ENCODE measurements at places on chromosomes 2 and 18.

DNA sequence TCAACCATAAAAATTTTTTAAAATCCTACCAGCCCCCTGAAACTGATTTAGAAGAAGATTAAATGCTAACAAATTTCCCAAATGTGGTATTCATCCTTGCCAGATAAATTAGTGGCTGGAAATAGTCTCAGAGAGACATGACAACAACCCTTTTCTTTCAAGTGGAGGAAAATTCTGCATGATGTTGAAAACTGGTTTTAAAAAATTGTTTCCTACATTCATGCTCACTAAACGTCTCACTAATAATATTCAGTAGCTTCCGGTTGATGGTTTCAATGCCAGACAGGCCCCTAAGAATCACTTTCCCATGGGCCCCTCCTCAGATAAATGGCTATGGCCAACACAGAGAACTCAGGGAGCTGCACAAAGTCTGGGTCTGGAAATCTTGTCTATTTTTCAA lies 43.2 kb downstream of the NCKAP5 start:
- H3K36me3 ChIP-seq: no peaks in the 10 kb centered on the region
- H3K4me3 ChIP-seq: no peak overlapping the region
- H3K4me1 ChIP-seq: peaks cover 10% of the 10 kb centered on the region
- no peak overlapping the region for H3K27ac ChIP-seq
- no peak for DNase-seq

DNA sequence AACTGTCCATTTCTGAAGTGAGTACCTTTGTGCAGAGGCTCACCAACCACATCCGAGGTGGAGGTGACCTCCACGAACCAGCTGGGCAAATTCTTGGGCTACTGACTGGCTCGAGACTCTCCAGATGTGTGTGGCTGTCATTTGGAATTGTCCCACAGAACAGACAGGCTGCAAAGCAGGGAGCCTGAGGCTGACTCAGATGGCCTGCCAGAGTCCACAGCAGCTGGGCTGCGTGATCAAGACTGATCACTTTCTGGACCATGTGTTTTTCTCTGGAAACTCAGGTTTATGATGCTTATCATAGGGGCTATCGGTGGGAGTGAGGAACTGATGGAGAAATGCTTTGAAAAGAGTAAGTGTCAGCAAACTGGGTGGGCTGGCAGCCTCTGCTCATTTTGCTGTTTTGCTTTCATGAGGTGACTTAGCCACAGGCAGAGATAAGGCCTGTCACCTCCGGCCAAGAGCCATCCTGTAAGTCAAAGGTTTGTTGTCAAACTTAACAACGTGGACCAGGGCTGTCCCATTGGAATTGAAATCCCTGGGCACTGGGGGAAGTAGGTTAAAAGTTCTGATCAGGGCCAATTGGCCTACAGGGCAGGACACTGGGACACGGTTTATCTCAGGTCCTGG lies 120.4 kb downstream of the LIPG start:
- no peak overlapping the region for H3K4me3 ChIP-seq
- H3K36me3 ChIP-seq: no peaks in the 10 kb centered on the region
- H3K4me1 ChIP-seq: no peaks in the 10 kb centered on the region
- H3K27me3 ChIP-seq: no peaks in the 10 kb centered on the region
- H3K27ac ChIP-seq: no peak overlapping the region

DNA sequence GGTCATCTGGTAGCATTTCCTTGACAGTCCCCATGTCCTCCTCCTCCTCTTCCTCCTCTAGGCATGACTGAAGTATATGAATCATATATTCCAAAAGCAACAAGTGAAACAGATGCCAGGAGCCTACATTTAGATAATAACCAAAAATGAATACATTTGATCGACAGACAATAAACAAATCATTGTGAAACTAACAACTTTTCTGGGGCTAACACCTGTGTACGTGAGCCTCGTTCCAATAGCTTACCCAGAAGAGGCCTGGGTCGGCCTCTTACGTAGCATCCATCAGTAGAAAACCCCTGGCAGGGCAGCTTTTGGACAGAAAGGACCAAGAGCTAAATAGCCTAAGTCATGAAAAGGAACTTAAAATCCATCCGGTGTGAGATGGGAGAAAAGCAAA lies 15.3 kb upstream of the CREG2 start:
- H3K4me3 ChIP-seq: no peak overlapping the region
- H3K27ac ChIP-seq: no peak overlapping the region
- H3K36me3 ChIP-seq: no peaks in the 10 kb centered on the region

GRCh38 chr2:66845307-66845706 lies 410.4 kb downstream of the MEIS1 start:
- H3K36me3 ChIP-seq: no peaks in the 10 kb centered on the region
- H3K27ac ChIP-seq: no peak overlapping the region
- no peak for DNase-seq

- H3K27ac ChIP-seq: no peak overlapping the region
- peaks cover 11% of the 10 kb centered on the region for H3K4me1 ChIP-seq
- H3K4me3 ChIP-seq: no peak overlapping the region
- no peaks in the 10 kb centered on the region for H3K27me3 ChIP-seq
- no peak for DNase-seq
- H3K36me3 ChIP-seq: no peaks in the 10 kb centered on the region
Measured at GRCh38 chr2:136131484-136131960, 13.6 kb upstream of the CXCR4 start.

GRCh38 chr2:183264890-183265535 lies 140.8 kb downstream of the NUP35 start:
- DNase-seq: no peak
- H3K4me1 ChIP-seq: no peaks in the 10 kb centered on the region
- no peaks in the 10 kb centered on the region for H3K27me3 ChIP-seq
- no peak overlapping the region for H3K4me3 ChIP-seq
- H3K36me3 ChIP-seq: no peaks in the 10 kb centered on the region

- peak; percentile 67 for DNase-seq
- H3K27me3 ChIP-seq: no peaks in the 10 kb centered on the region
Measured at GRCh38 chr2:158489366-158490112, 32.8 kb downstream of the PKP4 start.

GRCh38 chr18:7924616-7925015 lies 357.5 kb downstream of the PTPRM start:
- no peaks in the 10 kb centered on the region for H3K27me3 ChIP-seq
- no peak overlapping the region for H3K27ac ChIP-seq
- H3K4me1 ChIP-seq: no peaks in the 10 kb centered on the region
- no peak overlapping the region for H3K4me3 ChIP-seq
- DNase-seq: no peak

DNA sequence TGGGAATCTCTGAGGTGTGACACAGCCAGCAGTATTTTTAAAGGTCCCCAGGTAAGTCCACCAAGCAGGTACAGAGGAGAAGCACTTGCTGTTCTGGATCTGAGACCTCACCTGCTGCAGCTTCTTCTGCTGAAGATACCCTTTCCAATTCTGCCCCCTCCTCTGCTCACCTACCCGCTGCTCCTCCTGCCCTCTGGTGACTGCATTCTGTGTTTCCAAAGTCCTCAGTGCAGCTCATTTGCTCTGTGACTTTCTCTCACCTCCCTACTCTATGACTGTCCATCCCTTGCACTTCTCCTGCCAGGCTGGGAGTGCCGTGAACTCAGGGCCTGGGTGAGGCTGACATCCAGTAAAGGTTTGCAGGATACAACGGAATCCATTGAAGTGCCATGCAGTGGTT lies 205.2 kb upstream of the LYPD1 start:
- H3K36me3 ChIP-seq: no peaks in the 10 kb centered on the region
- H3K4me3 ChIP-seq: no peak overlapping the region
- no peak for DNase-seq
- peaks cover 15% of the 10 kb centered on the region for H3K4me1 ChIP-seq

- H3K27ac ChIP-seq: no peak overlapping the region
- H3K36me3 ChIP-seq: no peaks in the 10 kb centered on the region
- H3K4me3 ChIP-seq: no peak overlapping the region
- H3K4me1 ChIP-seq: peaks cover 7% of the 10 kb centered on the region
- no peaks in the 10 kb centered on the region for H3K27me3 ChIP-seq
Measured at GRCh38 chr18:3796434-3796833, 346.5 kb downstream of the TGIF1 start.

DNA sequence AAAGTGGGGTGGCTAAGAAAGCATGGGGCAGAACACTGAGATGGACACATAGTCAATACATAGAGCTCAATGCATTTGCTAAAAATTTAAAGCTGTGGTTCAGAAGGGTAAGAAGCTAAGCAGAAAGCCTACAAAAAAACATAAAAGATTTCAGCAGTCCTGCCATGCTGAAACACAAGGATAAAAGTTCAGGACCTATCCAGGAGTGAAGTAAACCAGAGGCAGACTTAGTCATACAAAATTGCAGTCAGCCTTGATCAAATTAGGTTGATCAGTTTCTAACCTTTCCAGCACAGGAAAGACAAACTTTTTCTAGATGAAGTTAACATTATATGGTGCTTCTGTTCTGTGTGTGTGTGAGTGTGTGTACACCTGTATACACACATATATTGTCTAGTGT lies 120.8 kb upstream of the RBMS1 start:
- no peaks in the 10 kb centered on the region for H3K27me3 ChIP-seq
- H3K4me1 ChIP-seq: no peaks in the 10 kb centered on the region
- no peaks in the 10 kb centered on the region for H3K36me3 ChIP-seq
- H3K27ac ChIP-seq: no peak overlapping the region
- DNase-seq: no peak
- no peak overlapping the region for H3K4me3 ChIP-seq
